ENCODE measurements at places on chromosomes 2 and 18.
A peak's percentile ranks its signal among the peaks of the same experiment; 100 is the strongest.

DNA sequence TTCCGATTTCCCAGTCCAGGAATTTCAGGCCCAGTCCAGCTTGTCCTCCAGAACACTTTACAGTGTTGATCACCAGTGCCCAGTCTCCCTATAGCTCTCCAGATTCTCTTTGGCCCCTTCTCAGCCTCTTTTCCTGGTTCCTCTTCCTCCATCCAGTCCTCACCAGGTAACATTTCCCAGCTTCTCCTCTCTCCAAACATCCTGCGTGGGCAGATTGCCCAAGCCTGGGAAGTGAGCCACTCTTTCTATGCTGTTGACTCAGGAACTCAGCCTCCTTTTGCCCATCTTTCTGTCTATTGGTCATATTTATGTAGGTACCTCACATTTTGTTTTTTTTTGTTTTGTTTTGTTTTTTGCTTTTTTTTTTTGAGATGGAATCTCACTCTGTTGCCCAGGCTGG is 109.4 kb downstream of the LYPD1 start:
- DNase-seq: peak; percentile 50

DNA sequence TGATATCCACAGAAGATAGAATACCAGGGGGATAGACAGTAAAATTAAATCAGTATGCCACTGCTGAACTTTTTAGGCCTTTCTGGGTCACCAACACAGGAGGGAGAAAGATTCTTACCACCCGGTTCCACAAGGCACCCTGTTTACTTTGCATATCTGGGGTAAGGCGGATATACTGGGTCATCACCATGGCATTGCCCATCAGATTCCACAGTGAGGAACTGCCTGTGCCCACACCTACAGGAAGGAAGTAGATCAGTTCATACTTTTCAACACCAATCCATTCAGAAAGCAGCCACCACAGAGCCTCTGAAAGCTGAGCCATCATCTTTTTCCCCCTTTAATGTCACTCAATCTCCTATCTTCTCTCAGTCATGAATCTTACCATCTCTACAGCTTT is 2.0 kb downstream of the LMAN2L start:
- no peak for DNase-seq

GRCh38 chr2:104878863-104879512 is 25.1 kb downstream of the POU3F3 start:
- DNase-seq: no peak

- DNase-seq: no peak
Observed at GRCh38 chr2:174919947-174920595, 85.1 kb downstream of the CHN1 start.

GRCh38 chr2:36487947-36488346 is 110.0 kb downstream of the FEZ2 start:
- no peak for DNase-seq

DNA sequence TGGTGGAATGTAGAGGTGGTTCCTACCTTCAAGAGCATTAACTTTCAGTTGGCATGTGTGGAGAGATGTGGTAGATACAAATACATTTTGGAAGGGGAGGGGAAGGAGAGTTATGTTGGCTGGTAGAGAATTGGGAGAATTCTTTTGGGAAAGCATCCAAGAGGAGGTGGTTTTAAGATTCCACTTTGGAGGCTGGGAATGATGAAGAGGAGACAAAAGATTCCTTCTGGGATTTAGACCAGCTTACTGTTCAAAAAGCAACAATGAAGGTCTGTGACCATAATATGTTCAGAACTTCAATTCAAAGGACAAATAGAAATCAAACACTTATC is 120.8 kb upstream of the FOSL2 start:
- DNase-seq: no peak

DNA sequence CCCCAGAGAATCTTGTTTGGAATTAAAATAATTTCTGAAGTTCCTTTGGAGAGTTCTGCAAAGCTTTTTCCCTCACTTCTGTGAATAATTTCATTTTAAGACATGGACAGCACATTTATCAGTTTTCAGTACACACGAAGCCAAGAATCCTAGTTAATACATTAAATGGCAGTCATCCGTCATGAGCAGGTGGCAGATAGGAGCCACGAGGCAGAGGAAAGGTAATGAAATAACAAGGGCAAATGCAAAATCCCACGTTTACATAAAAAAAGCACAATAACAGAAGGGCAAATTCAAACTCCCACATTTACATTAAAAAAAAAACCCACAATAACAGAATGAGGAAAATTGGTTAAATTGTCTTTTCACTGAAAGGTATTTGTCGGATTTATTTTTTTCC is 25.9 kb upstream of the SNTG2 start:
- DNase-seq: no peak

DNA sequence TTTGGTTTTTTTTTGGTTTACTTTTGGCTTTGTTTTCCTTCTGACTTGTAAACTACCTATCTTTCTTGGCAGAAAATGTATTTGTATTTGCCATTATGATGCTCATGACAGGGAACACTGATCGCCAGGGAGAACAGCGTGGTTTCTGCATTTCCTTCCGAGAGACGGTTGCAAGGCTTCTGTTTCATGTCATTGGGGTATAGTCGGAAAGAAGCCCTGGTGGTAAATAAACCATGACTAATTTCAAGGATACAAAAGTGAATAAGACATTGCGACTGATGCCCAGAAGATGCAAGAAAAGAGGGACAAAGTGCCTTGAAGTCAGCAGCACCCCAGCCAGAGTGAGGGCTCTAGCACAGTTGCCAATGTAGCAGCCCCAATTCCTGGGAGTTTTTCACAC is 4.2 kb upstream of the CAPN14 start:
- DNase-seq: no peak

GRCh38 chr2:63594660-63595059 is 5.9 kb downstream of the MDH1 start:
- DNase-seq: no peak

GRCh38 chr2:133418021-133418420 is 150.2 kb downstream of the NCKAP5 start:
- DNase-seq: no peak

- DNase-seq: no peak
Observed at GRCh38 chr2:66948234-66948633, 448.9 kb upstream of the ETAA1 start.

DNA sequence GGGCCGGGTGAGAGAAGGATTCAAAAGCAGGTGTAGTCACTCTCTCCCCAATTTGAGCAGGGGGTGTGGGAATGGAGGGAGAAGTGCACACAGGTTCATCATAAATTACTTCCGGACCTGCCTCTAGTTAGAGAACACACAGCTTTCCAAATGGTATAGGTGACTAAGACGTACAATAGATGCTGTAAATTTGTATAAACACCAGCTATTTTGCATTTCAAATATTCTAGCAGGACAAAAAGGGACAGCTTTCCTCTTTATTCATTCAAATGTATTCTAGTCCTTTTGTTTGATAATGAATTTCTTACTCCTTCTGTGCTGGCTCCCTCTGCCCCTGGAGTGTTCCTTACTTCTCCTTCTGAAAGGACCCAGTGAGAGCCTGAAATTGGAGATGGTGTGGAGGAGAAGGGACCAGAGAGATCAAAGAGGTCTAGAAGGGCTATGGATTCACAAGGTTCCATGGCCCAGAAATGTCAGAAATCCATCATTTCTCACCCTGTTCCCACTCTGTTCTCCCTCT is 53.2 kb upstream of the SH3BP4 start:
- DNase-seq: no peak

DNA sequence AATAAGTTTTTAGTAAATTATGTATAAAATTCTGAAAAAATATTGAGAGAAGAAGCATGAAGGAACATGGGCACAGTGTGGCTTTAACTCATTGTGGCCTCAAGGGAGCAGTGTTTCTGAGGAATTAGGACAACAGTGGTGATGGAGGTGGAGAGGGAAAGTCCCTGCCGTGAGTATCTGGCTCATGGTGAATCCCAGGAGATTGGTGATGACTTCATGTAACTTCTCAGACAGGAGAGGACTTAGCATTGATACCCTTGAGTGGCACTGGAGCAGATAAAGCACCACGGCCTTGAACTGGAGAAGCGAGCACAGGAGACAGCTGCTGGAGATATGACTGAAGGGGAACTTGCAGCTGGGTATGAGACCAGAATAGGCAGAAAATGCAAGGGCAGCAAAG is 35.0 kb upstream of the LRP1B start:
- no peak for DNase-seq

- no peak for DNase-seq
Observed at GRCh38 chr18:8474661-8475060, 134.6 kb upstream of the RAB12 start.

- DNase-seq: no peak
Observed at GRCh38 chr2:149487189-149487588, 100.4 kb downstream of the MMADHC start.

DNA sequence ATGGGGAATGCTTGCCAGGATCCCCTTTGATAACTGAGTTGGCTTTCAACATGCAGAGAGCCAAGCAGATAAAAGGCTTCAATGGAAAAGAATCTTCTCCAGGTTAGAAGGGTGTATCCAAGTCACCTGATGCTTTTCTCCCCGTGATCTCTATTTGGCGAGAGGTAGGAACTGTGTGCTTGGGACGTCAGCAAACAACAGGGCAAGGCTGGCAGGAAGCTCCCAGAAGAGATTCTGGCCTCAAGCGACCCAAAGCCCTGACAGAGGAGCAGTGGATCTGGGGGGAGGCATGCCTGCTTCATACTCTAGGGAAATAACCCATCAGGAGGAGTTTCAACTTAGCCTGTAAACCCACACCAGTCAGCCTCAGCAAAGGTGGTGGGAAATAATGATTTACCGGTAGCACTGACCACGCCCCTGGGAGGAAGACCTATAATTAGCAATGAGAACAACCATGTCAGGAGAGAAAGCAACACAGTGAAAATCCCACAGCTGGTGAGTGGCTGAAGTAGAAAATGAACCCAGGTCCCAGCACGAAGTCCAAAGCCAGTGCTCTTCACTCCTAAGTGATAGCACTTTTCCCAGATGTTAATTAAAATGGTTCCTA is 76.3 kb upstream of the SEC11C start:
- no peak for DNase-seq

- DNase-seq: no peak
Observed at GRCh38 chr2:177282787-177283572, 18.5 kb upstream of the NFE2L2 start.

DNA sequence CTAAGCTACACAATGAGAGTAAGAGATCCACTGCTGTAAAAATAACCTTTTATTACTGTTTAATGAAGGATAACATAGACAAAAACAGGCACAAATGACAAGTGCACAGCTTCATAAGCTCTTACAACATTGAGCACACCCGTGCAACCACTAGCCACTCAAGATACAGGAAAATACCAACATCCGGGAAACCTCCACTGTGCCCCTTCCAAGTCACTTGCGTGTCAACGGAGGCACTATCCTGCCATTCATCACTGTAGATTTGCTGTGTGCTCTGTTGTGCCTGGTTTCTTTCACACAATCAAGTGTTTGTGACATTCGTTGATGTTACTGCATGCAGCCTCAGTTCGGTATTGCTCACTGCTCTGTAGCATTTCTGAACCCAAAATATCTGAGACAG is 292.9 kb upstream of the MYT1L start:
- no peak for DNase-seq

GRCh38 chr18:5456577-5457461 is 87.0 kb downstream of the EPB41L3 start:
- no peak for DNase-seq

GRCh38 chr2:74441690-74442482 is at the start of gene RTKN:
TSS of gene RTKN (minus strand) at chr2:74441937. CDS start at chr2:74441816, 121 bp downstream.
- peak; percentile 17 for DNase-seq

DNA sequence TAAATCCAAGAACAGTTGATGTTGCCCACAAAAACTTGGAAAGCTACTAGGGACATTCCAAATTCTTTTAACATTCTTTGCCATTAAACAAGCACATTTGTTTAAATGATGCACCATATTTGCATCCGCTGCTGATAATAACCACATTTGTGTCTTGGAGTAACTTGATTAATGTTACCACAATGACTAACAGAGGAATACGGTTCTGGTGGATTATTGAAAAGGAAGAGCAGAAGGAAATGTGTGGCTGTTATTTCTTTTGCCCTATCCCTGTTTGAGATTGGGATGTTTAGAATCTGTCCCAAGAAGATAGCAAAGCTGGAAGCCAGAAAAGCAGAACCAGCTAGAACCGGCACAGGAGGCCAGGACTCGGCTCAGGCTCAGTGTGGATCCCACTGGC is 39.2 kb upstream of the RASGRP3 start:
- no peak for DNase-seq

- no peak for DNase-seq
Observed at GRCh38 chr2:158810731-158811460, 15.8 kb downstream of the DAPL1 start.

DNA sequence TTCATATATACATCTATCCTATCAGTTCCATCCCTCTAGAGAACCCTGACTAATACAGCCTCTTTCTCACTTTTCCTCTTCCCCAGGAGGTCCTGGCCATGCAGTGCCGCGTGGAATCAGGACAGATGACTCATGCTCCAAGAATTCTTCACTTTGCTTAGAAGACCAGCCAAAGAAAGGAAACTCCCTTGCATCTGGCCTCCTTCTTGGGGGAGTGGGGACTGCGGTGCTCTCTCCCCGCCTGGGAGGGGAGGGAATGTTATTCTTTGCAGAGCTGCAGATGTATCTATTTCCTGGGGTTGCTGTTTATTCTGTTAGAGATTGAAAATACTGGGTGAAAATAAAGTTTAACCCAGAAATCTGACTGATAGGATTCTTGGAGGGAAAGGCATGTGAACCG is 111.5 kb upstream of the SH3BP4 start:
- no peak for DNase-seq

GRCh38 chr18:62522178-62522503 is 684 bp upstream of the ZCCHC2 start:
- DNase-seq: no peak

DNA sequence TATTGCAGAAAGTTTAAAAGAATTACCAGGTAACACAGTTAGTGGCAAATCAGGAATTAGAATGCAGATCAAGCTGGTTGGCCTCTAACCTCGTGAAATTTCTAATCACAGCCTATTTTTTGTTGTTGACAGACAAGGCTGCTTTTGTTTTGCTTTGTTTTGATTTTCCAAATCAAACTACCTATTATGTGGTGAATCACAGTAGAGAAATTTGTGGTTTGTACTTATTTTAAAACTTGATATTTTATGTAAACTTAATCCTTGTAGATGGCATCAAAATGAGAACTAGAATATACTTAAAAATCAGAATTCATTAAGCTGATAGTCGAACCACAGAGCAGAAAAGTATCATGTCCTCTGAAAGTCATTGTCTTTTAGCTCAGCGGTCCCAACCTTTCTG is 258.1 kb downstream of the CTNNA2 start:
- no peak for DNase-seq

DNA sequence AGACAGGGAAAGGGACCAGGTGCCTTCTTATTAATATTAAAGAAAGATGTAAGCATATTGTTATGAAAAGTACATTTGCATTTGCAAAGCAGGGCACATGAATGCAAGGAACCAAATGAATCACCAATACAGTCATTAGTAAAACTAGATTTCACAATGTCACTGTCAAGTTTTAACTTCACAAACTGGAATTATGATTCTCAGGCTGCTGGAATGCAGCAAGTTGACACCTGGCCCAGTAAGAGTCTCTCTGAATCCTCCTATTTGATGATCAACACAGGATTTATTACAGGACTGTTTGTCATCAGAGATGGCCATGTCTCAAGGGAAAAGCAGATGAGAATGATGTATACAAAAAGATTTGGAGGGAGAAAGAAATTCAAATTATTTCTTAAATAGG is 72.9 kb upstream of the STK39 start:
- no peak for DNase-seq

- no peak for DNase-seq
Observed at GRCh38 chr18:9520666-9521065, 45.4 kb downstream of the RALBP1 start.
